ENCODE measurements at places on chromosomes 5 and 9.

- peak; percentile 8 for DNase-seq
Measured at GRCh38 chr9:75866273-75866871, 24.1 kb upstream of the PCSK5 start.

DNA sequence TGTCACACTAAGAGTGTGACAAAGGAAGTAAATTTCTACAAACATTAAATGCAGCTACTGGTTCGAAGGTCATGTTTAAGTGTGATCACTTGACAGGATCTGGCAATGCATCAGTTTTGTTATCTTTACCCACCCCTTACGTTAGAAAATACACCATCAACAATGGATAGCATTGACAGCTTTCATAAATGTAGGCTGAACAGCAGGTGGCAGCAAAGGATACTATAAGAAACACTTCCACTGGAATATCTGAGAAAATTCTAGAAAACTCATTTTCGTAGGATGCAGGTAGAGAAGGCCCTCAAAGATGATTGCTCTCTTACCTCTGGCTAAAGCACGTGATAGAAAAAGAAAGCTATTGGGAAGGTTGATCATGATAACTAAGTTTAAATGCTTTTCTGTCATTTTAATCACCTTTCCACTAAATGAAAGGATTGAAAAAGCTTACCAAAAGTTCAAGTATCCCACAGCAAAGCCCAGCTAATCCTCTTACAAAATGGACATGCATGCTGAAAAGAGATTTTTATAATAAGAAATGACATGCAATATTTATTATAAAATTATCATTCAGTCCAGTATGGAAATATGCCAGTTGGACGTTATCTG, 292.5 kb downstream of the PARP8 start:
- peak; percentile 52 for DNase-seq

GRCh38 chr9:27118916-27119315, 9.9 kb downstream of the TEK start:
- DNase-seq: no peak

DNA sequence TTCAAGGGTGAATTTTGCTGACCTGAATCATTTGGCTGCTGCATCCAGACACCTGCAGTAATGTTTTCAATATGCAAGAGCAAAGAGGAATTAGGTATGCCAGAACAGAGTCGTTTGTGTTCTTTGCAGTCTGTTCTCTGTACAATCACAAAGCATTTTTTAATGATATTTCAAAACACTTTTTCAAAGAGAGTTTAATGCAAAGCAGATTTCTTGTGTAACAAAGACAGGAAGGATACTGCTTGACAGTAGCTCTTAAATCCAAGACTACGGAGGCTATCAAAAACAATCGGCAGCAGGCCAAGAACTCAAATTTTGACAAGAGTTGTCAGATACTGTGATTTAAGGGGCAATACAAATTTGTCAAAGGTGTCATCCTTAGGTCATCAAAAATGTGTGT, 341.9 kb downstream of the GADD45G start:
- no peak for DNase-seq

- peak; percentile 94 for DNase-seq
Measured at GRCh38 chr9:104856413-104856941, 71.5 kb downstream of the ABCA1 start.

DNA sequence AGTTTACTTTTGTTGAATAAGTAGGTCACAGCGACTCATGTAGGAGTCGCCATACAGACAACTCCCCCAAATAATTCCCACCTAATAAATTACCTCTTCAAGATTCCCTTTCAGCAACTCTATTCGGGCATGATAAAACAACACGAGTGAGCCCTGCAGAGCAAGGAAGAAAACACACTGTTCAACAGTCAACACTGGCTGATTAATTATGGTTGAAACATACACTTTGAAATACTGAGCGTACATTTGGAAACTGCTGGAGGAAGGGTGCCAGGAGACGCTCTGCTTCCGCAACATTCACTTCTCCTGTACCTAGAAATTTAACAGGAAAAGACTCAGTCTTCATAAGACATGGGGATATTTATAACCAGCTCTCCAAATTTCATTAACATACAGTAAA, 117.5 kb downstream of the TTC39B start:
- DNase-seq: no peak

DNA sequence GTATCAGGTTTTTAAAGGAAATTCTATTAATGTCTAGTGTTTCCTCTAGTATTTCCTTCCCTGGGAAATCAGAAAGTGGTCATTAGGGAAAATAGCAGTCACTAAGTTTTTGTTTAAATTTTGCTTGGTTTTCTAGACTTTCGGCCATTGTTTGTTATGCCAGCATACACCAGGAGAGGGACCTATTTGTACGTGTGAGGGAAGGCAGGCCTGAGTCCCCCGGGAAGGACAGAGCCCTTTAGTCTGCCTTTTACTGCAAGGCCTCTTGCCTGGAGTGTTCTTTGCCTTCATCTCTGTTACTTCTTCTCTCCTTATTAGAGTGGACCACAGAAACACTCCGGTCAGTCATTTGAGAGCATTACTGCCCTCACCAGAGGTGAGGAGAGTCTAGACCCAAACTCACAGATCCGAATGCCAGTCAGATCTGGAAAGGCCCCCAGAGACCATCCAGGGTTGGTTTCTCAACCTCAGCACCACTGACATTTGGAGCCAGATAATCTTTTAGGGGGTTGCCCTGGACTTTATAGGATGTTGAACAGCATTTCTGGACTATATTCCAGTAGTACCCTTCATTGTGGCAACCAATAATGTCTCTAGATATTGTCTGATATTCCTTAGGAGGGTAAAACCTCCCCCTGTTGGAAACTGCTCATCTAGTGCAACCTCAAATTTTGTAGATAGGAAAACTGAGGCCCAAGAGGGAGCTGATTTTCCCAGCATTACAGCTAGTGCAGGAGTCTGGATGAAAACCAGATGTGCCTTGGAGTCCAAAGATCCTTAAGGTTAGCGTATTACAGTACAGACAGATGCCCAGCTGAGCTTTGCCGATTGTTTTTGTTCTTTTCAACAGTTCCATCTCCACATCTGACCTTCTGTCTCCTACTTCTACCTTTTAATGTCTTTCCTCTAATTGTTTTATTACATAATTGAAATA, 93.0 kb upstream of the NIPAL4 start:
- no peak for DNase-seq

- no peak for DNase-seq
Measured at GRCh38 chr5:123207852-123208251, 118.8 kb downstream of the PRDM6 start.

GRCh38 chr5:32332966-32333365, 20.2 kb upstream of the MTMR12 start:
- no peak for DNase-seq

DNA sequence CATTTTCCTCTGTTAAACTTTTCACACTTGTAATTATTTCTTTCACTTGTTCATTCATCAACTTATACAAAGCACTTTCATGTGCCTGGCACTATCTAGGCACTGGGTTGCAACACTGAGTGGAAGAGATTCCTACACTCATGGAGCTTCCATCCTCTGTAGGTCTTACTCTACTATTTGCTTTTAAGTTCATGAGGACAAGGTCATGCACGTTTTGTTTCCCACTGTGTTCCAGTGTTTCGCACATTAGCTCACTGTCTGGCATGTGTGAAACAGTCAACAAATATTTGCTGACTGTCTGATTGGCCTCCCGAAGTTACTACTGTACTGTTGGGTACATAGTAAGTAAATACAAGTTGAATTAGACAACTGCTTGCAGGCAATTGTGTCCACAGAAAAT, 87.9 kb upstream of the IFNK start:
- DNase-seq: peak; percentile 20

DNA sequence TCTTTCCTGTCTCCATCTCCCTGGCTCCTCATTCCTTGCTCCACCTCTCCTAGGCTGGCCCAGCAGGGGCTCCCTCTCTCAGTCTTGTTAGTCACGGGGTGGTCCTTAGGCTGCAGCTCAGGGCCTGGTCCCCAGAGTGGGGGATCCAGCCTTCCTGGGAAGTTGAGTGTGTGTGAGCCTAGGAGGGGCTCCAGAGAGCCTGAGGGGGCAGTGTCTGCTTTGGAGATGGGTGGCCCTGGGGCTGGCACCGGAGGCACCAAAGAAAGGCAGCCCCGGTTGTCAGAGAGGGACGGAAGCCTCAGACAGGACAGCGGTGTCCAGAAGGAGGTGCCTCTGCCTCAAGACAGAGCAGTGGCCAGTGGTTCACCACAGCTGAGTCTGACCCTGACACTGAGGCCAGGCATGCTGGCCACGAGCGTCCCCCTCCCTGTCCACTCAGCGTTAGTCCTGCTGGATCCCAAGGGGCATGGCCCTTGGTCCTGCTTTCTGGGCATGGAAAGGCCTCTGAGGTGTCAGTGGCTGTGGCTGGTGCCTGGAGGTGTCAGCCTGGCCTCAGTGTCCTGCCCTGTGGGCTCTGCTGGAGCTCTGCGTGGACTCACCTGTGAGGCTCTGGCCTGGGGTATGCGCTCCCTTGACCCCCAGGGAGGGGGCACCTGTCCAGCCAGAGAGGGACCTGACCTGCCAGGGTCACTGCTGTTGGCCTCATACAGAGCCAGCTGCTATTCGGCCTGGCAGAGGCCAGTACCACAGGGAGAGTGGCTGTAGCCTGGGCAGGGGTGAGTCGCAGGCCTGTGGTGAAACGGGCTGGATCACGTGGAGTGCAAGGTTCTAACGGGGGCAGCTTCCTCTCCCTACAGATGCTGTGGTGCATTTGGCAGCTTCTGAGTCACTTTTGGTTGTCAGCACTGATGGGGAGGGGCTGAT, 130.6 kb downstream of the CACNA1B start:
- DNase-seq: no peak

DNA sequence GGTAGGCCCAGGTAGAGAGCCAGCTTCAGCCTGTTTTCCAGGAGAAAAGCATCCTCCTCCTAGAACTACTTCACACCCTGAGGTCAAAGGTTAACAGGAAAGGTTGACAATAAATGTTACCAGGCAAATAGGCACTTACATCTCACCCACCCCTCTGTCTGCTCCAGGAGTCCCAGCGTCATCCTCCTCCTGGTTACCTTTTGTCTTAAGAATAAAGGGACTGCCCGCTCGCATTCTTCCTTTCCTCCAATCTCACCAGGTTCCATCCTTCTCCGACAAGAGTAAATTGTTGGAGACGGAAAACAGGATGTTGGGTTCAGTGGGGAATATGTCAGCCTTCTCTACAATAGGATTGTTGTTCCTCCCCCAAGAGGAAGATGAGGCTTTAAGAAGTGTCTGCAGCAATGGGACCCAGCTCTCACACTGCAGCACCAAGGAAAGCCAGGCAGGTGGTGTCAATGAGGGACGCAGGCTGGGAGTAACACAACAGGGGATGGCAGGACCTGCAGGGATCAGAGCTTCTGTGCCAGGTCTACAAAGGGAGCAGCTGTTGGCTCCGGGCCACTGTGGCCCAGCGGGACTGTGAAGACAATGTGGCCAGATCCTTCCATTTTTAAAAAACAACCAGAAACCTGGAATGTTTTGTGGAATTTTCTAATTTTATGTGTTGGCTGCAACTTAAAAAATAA, 29.0 kb downstream of the FAT2 start:
- DNase-seq: peak; percentile 75

- no peak for DNase-seq
Measured at GRCh38 chr9:132404228-132404881, 2.3 kb downstream of the TTF1 start.

DNA sequence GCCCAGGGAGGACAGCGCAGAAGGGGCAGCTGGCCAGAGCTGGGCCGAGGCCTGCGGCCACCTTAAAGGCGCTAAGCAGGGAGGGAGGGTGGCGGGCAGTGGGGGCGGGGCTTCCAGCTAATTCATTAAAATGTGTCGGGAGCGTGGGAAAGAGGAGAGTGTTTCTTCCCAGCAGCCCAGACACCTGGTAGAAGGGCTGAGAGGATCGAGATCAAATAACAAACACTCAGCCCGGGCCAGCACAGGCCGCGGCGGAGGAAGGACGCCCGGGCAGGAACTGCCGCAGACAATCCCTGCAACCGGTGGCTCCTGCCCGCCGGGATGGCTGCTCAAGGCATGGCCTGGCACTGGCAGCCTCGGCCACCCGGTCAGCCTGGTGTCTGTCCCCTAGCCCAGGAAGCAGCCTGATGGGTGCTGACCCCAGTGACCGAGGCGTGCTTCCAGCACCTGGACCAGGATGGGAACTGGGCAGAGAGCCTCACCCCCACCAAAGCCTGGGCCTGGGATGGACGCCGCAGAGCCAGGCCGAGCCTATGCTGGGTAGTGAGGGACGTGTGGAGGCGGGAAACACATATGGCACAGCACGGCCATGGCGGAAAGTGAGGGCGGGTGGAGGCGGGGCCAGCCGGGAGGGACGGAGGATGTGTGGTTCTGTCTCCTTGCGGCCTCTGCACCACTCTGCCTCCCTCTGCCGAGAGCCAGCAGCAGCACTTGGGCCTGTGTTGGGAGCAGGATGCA, 3.2 kb upstream of the NRARP start:
- no peak for DNase-seq

DNA sequence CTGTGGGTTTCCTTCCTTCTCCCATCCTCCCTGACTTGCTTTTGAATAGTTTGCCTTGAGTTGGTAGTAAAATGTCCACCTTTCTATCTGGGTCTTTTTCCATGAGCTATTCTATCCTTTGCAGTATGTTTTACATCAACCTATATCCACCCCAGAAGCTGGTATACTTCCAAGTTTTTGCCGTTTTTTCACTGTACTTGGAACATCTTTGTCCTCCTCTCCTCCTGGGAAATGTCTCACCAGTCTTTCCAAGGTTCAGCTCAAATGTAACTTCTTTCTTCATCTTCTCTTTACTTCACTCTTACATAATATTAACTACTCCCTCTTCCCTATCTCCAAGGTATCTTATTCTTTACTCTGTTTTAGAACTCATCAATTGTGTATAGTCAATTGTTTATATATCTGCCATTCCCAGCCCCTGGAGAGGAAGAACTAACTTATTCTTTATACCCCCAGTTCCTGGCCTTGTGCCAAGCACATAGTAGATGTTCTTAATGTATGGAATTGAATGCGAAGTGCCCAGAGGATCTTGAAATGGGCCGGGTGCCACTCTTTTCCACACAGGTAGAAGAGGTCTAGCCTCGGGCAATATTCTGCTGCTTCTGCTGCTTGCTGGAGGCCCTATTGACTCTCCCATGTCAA, 34.9 kb upstream of the SLC1A3 start:
- no peak for DNase-seq

GRCh38 chr9:121300283-121301119, 32.5 kb downstream of the GSN start:
- no peak for DNase-seq

GRCh38 chr5:73974871-73975360, 348.9 kb downstream of the ARHGEF28 start:
- no peak for DNase-seq

GRCh38 chr5:57383093-57383861, 99.3 kb downstream of the ACTBL2 start:
- DNase-seq: no peak

All from COR-L47 (cell line).